CD4-positive, alpha-beta T cell treated with Interleukin-15 for 4 hours (primary cell): ENCODE measurements at places on chromosomes 2 and 18.

DNA sequence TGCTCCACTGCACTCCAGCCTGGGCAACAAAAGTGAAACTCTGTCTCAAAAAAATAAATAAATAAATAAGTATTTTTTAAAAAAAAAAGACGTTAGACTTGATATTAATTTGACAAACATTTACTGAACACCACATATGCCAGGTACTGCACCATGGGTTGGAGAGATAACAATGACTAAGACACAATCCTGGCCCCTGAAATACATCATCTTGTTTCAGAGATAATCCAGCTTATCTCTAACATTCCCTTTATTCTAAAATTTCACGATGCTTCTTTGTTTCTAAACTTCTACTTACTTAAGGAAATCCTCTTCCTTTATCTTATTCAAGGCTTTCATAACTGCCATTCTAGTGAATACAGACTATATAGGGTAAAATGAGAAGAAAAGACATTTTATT, 55.0 kb upstream of the PEX13 start:
- DNase-seq: no peak

- no peak for DNase-seq
These were observed 97.9 kb upstream of the CYRIA start for GRCh38 chr2:16763493-16763899.

DNA sequence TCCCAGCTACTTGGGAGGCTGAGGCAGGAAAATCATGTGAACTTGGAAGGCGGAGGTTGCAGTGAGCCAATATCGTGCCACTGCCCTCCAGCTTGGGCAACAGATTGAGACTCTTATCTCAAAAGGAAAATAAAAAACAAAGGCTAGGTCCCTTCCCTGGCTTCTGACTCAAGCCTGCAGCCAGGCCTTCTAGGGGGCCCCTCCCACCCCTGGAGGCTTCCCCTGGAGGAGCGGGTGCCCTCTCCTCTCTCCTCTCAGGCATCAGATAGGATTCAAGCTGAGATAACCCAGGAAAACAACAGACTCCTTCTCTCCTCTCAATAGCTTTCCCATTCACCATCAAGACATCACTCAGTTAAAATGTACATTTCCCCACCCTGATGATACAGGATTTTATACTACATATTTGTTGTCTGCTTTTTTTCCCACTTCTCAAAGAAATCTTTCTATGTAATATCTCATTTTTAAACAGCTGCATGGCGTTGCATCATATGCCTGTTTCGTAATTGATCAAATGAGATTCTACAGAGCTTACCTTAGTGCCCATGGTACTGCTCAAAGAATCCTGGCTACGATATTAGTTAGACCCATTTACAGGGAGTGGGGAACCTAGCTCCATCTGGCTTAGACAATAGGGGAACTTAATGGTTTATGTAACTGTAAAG, 20.6 kb upstream of the C2orf72 start:
- no peak for DNase-seq

DNA sequence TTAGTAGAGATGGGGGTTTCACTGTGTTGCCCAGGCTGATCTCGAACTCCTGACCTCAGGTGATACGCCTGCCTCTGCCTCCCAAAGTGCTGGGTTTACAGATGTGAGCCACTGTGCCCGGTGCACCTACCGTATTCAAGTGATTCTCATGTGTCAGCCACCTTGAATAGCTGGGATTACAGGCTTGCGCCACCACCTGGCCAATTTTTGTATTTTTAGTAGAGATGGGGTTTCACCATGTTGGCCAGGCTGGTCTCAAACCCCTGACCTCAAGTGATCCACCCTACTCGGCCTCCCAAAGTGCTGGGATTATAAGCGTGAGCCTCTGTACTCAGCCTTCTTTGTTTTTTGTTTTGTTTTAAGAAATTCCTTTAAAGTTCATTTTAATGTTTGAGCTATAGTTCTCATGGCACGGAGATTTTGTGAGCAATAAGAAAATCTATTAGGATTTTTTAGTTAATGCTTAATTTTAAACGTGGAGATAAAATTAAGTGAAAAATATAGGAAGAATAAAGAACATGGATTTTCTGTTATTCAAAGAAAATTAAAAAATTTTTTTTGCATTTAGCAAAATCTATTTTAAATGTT, 242.6 kb downstream of the PHLPP1 start:
- DNase-seq: peak; percentile 32

DNA sequence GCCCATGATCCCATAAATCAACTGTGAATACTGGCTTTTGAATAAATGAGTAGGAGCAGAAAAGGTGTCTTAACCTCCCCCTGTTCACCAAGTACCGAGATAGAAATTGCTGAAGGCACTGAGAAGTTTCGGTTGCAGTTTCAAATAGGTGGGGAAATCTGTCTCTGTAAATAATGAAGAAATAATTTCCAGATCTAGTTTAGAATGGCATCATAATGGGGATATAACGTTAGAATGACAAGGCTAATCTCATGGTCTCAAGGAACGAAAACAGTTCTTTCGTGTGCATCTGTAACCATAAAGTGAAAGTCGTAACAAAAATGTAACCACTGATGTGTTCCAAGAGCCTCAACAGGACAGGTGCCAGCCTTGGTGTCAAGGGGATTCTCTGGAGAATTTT, 49.9 kb upstream of the TMEM18 start:
- DNase-seq: no peak

GRCh38 chr2:9703085-9703678, 72.4 kb upstream of the YWHAQ start:
- peak; percentile 97 for DNase-seq

- DNase-seq: no peak
These were observed 94.3 kb downstream of the MBP start for GRCh38 chr18:77038182-77038858.

GRCh38 chr18:13680612-13681011, 45.7 kb downstream of the FAM210A start:
- no peak for DNase-seq

GRCh38 chr2:211879323-211879722, 659.3 kb downstream of the ERBB4 start:
- DNase-seq: no peak

- DNase-seq: no peak
These were observed 230.0 kb downstream of the NCKAP5 start for GRCh38 chr2:133338224-133338623.

DNA sequence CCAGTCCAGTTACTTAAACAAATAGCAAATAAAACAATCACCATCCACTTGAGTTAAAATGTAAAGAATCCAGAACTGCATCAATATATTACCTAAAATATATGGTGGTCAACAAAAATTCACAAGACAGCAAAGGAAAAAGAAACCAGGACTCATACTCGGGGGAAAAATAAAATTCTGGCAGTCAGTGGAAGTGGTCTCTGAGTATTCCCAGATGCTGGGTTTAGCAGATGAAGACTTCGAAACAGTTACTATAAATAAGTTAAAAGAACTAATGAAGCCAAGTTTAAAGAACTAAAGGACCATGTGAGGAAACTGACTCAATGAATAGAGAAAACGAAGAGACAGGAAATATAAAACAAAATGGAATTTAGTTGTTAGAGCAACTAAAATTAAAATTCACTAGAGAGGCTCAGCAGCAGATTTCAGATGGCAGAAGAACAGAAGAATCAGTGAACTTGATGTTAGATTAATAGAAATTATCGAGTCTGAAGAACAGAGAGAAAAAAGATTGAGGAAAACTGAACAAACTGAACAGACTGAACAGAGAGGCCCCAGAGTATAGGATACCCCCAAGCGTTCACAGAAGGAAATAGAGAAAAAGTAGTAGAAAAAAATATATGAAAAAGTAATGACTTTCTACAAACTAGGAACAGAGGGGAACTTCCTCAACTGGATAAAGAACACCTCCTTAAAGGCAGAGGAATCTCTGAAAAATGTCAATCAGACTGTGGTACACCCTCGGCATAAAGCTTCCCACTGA, 27.9 kb downstream of the MGAT4A start:
- DNase-seq: no peak

DNA sequence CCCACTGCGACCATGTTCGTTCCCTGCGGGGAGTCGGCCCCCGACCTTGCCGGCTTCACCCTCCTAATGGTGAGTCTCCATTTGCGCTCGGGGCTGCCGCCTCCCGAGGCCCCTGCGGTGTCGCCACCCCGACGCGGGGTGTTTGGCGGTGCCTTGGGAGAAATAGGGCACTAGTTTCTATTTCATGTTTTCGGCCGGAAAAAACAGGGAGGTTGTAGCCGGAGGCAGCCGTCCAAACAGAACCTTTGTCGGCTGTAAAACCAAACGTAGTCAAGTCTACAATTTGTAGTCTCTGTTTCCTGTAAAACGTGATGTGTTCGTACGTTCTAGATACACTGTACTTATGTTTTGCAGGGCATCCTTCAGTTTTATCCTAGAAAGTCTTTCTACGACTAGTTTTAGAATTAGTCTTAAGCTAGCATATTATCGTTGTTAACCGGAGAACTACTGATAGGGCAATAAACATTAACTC, 290 bp downstream of the PSMG2 start:
- DNase-seq: no peak

GRCh38 chr2:159202568-159203071, 83.9 kb downstream of the WDSUB1 start:
- no peak for DNase-seq
